Aorta (tissue), 5 donors: ENCODE measurements at places on chromosomes 1 and 21.

DNA sequence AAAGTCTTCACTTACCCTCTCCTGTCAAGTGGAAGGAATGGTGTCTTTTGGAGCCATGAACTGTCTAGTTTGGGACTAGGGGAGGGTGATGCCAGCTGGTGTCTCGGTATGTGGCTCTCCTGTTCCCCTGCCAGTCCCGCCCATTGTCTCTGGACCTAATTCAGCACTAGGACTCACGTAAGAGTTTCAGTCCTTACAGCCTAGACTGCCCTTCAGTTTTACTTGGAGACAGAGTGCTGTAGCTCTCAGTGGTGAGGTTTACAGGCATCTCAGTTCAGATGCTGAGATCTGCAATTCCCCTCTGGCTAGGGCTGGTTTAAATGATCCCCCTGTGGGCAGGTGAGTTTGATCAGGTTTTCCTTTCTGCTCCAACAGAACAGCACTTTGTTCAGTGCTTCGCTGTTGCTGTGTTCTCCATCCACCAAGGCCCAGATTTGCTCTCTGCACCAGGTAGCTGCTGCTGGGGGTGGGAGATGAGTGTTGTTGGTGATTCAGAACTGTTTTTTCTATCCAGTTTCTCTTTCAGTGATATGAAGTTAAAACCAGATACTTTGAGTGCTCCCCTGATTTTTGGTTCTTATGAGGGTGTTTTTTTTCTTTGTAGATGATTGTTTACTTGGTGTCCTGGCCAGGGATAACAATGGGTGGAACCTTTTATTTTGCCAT lies 198.3 kb upstream of the RNPC3 start:
- no peak for DNase-seq

GRCh38 chr1:40984066-40984465 lies 4.6 kb downstream of the CTPS1 start:
- no peak for DNase-seq

DNA sequence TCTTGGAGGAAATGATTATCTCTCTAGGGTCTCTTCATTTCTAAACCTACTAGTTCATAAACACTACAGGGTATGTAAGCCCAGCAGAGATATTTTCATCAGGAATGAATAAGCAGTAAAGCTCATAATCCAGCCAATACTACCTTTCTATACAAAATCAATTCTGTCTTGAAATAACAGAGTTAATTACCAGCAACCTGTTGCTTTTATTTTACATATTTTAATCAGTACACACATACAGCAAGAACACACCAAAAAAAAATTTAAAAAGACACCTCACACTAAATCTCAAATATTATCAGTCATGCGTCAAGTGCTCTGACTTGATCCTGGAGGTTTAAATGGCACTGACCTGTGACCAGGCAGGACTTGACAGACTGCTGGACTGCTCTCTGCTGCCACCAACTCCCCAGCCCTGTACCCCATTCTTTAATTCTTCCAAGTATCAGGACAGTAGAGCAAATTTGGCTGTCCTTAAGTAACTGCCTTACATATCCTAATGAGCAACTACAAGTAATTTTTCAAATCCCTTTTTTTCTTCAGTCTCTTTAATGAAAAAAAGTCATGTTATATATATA lies 98.5 kb downstream of the CDC42BPA start:
- no peak for DNase-seq

- DNase-seq: no peak
Observed at GRCh38 chr21:46594276-46594675, 10.6 kb downstream of the S100B start.

DNA sequence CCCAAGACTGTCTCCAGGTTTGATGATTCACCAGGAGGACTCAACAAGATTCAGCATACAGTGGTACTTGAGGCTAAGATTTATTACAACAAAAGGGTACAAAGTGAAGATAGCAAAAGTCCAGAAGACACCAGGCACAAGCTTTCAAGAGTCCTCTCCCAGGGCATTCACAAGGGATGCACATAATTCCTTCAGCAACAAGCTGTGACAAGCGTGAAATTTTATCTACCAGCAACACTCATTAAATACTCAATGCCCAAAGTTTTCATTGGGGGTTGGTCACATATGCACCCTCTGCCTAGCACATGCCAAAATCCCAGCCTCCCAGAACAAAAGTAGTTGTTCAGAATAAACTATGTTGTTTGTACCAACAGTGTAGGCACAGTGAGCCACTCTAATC lies 62.3 kb downstream of the PRKACB start:
- no peak for DNase-seq

GRCh38 chr1:19462781-19463503 lies 22.4 kb downstream of the CAPZB start:
- DNase-seq: no peak

- no peak for DNase-seq
Observed at GRCh38 chr1:27144920-27145661, 9.8 kb downstream of the SLC9A1 start.

GRCh38 chr21:45643021-45643980 lies at the start of gene PCBP3:
Gene PCBP3 (plus strand): TSS chr21:45643725. CDS start chr21:45850086, 206,361 bp downstream.
- peak; percentile 97 for DNase-seq

DNA sequence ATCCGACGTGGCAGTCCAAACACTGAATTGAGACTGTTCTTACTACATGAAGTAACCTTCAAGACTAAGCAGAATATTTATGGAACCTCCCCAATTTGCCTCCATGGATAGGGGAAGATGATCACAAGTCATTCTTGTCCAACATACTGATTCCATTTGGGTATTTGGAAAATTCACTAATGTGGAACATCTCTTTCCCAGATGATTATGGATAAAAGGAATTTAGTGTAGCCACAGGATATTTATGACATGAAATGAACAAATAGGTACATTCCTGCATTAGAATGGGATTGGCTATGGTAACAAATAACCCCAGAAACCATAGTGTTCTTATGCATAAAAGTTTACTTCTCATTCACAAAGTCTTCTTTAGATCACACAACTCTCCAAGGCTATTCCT lies 40.2 kb upstream of the SGIP1 start:
- DNase-seq: no peak

- DNase-seq: no peak
Observed at GRCh38 chr21:29256126-29256910, 42.4 kb upstream of the BACH1 start.

- DNase-seq: no peak
Observed at GRCh38 chr1:198577444-198577843, 37.0 kb upstream of the ATP6V1G3 start.

- no peak for DNase-seq
Observed at GRCh38 chr1:232634096-232634495, 4.2 kb upstream of the SIPA1L2 start.

DNA sequence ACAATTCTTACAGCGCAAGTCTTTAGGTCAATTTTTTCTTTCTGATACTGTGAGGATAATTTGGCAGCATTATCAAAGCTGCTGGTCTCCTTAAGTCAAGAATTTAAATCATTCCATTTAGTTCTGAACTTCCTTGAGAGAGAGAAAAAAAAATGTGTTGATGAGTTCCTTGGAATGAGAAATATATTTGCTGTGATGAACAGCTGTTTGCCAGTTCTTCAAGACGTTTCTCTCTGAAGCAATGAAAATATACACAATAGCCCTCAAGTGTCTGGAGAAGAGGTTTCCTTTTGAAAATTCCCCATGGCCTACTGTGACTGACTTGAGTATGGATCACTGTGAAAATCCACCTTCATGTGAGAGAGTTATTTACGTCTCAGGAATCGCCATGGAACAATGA lies 31.0 kb upstream of the TADA1 start:
- no peak for DNase-seq

DNA sequence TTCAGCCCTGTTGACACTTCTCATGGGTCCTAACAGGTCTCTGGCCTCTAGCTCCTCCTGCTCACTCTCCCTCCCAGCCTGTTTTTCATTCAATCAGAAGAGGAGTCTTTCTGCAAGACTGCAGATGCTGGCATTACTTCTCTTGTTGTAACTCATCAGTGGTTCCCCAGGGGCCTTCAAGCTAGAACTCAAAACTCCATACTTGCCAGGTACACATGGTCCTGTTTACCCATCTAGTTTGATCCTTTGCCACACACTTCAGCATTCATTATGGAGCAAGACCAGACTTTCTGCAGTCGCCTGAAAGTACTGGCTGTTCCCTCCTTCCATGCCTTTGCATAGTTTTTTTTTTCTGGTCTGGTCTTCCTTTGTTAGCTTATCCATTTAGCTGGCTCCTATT lies 47.9 kb downstream of the SERBP1 start:
- DNase-seq: no peak
